ENCODE measurements at places on chromosomes 4 and X.
A peak's percentile ranks its signal among the peaks of the same experiment; 100 is the strongest.

DNA sequence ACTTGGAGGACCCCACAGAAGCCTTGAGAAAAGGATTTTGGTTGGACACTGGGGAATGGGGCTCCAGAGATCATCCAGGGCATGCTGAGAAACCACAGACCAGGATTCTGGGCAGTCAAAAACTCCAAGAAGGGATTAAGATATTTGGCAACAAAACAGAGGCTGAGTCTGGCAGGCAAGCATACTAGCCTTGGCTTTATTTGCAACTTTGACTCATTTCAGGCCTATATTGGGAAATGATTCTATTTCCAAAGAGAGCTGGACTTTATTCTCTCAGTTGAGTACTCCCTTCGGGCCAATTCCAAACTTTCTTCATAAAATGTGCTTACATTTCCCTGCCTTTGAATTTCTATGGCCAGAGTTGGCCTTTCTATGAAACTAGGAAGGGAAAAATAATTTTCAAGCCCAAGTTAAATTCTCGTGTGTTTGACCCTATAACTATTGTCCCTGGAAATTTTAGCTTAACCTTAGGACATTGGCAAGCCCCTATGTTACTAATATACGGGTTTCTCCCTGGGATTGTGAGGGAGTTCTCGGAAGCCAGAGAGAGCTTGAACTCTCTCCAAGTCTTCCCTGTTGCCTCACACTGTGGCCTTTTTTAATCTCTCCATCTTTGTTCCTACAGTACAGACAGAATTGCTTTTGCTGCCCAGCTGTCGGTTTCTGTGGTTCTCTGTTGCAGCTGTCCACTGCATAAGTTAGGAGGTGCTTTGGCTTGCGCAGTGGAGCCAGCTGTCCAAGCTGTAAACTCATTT lies 112.6 kb upstream of the FAM9A start:
- DNase-seq = no peak

- DNase-seq = no peak
Observed at GRCh38 chr4:124642846-124643245, 69.7 kb downstream of the ANKRD50 start.

GRCh38 chr4:123325241-123325681 lies 71.3 kb upstream of the SPRY1 start:
- DNase-seq = no peak

GRCh38 chrX:124223524-124223923 lies 108.9 kb upstream of the TEX13D start:
- DNase-seq = no peak

DNA sequence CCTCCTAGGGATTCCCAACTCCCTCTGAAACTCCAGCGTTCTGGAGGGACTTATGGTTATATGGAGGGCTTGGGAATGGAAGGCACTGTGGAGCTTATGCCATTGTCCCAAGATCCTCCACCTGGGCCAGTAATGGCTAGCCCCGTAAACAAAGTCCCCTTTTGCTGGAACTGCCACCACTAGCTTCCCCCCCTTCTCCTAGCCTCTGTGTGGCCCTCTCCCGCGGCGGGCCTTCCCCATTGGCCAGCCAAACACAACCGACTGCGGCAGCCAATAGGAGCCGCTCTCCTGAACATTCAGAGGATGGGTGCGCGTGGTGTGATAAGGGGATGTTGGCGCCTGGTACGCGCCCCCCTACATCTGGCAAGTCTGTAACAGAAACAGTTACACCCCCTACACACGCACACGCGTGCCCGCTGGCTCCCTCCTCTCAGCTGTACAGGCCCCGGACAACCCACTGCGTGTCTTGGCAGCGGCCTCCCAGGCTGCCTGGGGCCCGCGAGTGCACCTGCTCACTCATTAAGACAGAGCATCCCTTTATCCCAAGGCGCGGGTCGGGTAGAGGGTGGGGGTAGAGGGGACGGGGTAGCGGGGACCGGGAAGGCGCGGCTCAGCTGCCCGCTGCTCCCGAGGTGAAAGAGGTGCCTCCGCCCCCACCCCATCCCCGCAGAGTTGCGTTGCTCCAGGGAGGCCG lies 863 bp upstream of the RAB33A start:
- DNase-seq = peak; percentile 39

GRCh38 chr4:12584116-12584875 lies 899.8 kb downstream of the RAB28 start:
- no peak for DNase-seq

- DNase-seq = no peak
Observed at GRCh38 chr4:61182915-61183314, 17.2 kb upstream of the ADGRL3 start.

DNA sequence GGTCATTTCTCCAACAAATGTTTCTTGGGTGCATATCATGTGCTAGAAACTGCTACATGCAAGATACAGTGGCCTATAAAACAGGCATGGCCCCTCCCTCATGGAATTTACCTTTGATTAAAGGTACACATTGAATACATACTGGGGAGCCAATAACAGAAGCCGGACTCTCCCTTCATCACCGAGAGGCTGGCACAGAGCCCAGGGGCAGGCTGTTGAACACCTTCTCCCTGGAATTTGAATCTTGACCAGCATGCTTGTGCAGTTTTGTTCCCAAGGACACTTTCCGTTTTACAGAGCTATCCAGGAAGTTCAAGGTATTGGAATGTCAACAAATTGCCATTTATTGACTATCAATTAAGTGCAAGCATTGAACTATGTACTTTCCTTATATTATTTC lies 33.2 kb downstream of the PPARGC1A start:
- DNase-seq = no peak

- DNase-seq = no peak
Observed at GRCh38 chrX:2466876-2467656, 33.7 kb downstream of the DHRSX start.

GRCh38 chrX:40644176-40644575 lies 3.2 kb downstream of the CXorf38 start:
- DNase-seq = no peak

DNA sequence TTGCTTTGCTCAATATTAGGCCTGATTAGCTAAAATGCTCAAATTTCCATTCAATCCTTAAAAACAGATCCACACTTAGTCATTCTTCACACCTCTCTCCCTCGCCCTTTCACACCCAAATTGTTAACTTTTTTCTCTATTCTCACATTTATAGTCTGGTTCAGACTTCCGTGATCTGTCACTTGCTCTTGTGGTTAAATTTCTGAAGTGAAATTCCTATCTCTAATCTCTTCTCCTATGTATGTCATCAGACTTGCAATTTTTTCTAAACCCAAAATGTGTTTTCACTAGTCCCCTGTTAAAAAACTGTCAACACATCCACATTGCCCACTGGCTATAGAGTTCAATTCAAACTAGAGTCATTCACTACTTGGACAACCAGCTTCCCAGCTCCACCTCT lies 63.2 kb downstream of the SNCA start:
- no peak for DNase-seq

GRCh38 chrX:139931646-139932072 lies 1.2 kb downstream of the ATP11C start:
- no peak for DNase-seq

GRCh38 chr4:86357608-86358007 lies 2.2 kb downstream of the MAPK10 start:
- no peak for DNase-seq

GRCh38 chr4:19850909-19851308 lies 400.8 kb upstream of the SLIT2 start:
- no peak for DNase-seq

DNA sequence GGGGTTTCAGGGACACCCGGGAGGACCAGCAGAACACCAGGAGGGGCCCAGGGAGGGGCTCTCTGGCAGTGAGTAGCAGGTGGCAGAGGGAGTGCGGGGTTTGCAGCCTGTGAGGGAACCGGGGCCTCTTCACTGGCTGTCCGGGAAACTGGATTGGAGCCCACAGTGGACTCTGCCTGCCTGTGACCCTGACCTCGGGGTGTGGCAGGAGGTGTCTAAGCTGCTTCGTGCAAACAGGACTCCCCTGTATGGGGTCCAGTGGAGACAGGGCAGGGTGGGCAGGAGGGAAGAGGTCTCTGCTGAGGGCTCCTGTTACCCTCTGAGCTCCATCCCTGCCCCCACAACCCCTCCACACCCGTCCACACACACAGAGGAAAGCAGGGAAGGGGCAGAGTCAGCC lies 50.1 kb downstream of the FAM53A start:
- no peak for DNase-seq

GRCh38 chr4:38560768-38561558 lies 103.0 kb upstream of the KLF3 start:
- DNase-seq = no peak

- DNase-seq = no peak
Observed at GRCh38 chr4:13267091-13267490, 217.0 kb downstream of the RAB28 start.

- peak; percentile 27 for DNase-seq
Observed at GRCh38 chrX:153474718-153475117, 4.3 kb upstream of the HAUS7 start.

GRCh38 chr4:127623797-127624083 lies 9.0 kb upstream of the INTU start:
- DNase-seq = no peak

DNA sequence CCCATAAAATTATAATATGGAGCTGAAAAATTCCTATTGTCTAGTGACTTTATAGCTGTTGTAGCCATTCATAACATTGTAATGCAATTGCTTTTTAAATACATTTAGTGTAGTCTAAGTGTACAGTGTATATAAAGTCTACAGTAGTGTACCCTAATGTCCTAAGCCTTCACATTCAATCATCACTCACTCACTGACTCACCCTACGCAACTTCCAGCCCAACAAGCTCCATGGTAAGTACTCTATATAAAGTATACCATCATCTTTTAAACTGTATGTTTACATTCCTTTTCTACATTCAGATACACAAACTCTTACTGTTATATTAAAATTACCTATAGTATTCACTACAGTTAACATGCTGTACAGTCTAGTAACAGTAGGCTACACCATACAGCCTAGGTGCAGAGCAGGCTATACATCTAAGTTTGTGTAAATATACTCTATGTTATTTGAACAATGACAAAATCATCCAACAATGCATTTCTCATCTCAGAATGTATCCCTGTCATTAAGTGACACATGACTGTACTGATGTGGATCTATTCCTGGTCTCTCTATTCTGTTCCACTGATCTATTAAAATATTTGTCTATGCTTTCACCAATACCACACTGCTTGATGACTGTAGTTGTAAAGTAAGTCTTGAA lies 33.7 kb downstream of the CLOCK start:
- DNase-seq = no peak

- no peak for DNase-seq
Observed at GRCh38 chrX:123172869-123173268, 11.2 kb upstream of the GRIA3 start.

- DNase-seq = no peak
Observed at GRCh38 chrX:13816643-13817627, at the start of gene GPM6B. Gene GPM6B, minus strand, starts transcription at chrX:13817093. Its CDS starts 189 bp downstream, at chrX:13816904.

- DNase-seq = no peak
Observed at GRCh38 chr4:81052119-81053068, 21.9 kb downstream of the BMP3 start.

DNA sequence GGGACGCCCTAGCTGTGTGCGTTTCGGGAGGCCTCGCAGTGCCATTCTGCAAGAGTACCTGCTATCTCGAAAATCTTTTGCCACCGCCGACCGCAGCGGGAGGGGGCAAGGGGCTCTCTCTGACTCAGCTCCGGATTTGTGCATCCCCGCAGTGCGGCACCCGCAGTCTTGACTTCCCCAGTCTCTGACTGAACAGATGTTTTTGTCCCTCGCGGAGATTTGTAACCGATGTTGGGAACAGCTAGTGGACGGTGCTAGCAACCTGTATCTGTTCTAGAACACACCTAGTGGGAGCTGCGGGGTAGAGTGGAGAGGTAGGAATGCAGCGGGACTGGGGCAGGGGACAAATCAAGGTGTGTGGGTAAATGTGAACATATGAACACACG lies 17.2 kb downstream of the NKX6-1 start:
- no peak for DNase-seq

- DNase-seq = no peak
Observed at GRCh38 chr4:145564540-145564939, 54.6 kb upstream of the MMAA start.

DNA sequence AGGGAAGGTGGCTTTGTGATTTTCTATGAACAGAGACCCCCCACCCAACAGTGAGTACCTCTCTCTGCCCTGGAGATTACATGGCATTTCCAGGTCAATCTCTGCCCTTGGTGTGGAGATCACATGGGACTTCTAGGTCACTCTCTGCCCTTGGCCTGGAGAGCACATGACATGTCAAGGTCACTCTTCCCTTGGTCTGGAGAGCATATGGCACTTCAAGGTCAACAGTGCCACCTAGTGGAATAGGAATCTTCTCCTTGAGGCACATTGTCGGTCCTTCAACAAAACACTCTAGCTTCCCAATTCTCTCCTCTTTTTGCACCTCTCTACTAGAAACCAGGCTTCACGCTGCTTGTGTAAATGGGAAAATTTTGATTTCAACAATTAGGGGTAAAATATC lies 66.2 kb upstream of the TACR3 start:
- no peak for DNase-seq

- no peak for DNase-seq
Observed at GRCh38 chr4:1310031-1310795, 20.5 kb downstream of the MAEA start.

- DNase-seq = no peak
Observed at GRCh38 chr4:26173619-26174018, 147.2 kb upstream of the RBPJ start.

- DNase-seq = no peak
Observed at GRCh38 chr4:8897251-8898167, 25.9 kb upstream of the HMX1 start.

DNA sequence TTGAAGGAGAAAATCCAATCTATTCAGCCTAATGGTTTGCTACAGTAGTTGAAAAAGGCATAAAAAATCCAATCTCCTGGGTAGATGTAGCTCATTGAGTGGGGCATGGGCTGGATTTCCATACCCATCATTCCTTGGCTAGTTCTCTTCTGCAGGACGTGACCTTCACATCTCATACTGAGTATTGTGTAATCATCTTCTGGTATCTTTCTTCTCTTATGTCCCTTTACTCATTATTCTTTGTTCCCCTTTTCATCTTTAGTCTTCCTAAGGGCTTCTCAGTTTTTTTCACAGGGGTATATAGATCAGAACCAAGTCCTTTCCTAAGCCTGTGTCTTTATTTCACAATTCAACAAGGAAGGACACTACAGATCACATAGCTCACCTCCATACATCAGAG lies 727.6 kb upstream of the MAGEB2 start:
- DNase-seq = no peak

GRCh38 chr4:38371391-38371851 lies 292.6 kb upstream of the KLF3 start:
- no peak for DNase-seq

DNA sequence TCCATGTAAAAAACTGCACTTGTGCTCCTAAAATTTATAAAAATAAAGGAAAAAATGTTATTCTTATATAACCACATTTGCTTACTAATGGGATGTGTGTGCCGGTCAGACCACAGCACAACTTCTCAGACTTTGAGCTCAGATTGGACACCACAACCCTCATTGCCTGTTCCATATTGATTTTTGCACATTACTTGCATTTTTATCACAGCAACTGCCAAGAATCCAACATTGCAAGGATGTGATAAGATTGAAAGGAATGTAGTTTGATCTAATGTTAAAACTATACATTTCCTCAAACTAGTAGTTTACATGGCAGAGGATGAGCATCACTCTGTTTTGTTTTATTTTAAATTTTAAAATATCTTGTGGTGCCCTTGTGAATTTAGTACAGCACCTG lies 227.8 kb downstream of the KDR start:
- no peak for DNase-seq

- no peak for DNase-seq
Observed at GRCh38 chrX:139795196-139795595, 87.2 kb upstream of the MCF2 start.
